ENCODE measurements at places on chromosomes 3 and 15.

- no peak for DNase-seq
These were observed 82.1 kb upstream of the RAD18 start for GRCh38 chr3:9045371-9045770.

- DNase-seq: no peak
These were observed 31.0 kb upstream of the DLG1 start for GRCh38 chr3:197329382-197329781.

GRCh38 chr15:74857082-74857655 is 14.2 kb upstream of the ULK3 start:
- no peak for DNase-seq

GRCh38 chr3:40173227-40173721 is 136.2 kb upstream of the EIF1B start:
- DNase-seq: no peak

- no peak for DNase-seq
These were observed 433.1 kb upstream of the RBMS3 start for GRCh38 chr3:28847736-28848135.

- DNase-seq: no peak
These were observed 121.2 kb downstream of the MECOM start for GRCh38 chr3:169542331-169542751.

DNA sequence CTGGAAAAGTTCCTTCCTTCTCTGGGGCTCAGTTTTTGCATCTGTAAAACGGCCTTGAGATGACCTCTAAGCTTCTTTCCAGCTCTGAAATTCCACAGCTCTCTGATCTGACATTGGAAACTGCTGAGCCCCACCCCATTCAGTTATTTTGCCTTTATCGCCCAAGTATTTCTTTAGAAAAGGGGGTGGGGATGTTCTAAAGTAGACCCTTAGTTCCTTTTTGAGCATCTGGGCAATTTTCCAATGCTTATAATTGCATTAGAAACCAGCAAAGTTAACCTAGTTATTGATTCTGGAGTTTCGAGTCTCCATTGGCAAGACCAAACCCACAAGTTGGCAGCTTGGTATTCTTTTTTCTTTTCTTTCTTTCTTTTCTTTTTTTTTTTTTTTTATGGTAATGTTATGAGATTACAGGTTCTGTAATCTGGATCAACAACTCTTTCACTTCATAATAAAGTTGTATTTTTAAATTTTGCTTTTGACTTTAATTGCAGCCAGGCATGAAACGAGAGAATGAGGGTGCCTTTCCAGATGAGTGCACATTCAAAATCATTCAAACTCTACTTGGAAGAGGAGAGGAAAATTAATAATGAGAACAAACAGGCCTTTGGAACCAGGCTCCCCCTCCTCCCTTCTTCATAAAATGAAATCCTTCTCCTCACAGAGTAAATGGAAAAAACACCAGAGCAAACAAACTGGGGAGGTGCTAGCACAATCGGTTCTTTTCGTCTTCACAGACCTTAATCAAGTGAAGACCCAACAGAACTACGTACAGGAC is 76.8 kb upstream of the LRIG1 start:
- DNase-seq: no peak

- no peak for DNase-seq
These were observed 227.6 kb downstream of the NECTIN3 start for GRCh38 chr3:111299192-111299615.

Measured in activated CD4-positive, alpha-beta T cell treated with anti-CD3 and anti-CD28 coated beads for 24 hours (primary cell).